ENCODE measurements at places on chromosomes 3 and 15.

DNA sequence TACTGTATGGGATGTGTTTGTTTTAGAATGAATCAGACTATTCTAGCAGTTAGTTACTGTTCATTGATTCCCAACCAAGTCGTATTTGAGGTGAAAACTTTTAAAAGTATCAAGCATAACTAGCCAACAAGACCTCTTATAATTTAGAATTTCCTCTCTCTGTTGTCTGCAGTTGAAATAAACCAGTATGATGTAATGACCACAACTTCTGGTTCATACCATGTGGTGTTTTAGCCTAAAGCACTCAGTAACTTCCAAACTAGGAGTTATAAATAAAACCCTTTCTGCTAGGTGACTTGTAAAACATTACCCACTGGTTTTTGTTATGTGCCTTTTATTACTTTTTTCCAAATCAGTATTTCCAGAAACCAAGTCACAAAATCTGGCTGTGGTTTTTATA is 19.8 kb upstream of the P2RY12 start:
- peak; percentile 90 for DNase-seq

GRCh38 chr3:141093971-141094684 is 43.0 kb downstream of the SPSB4 start:
- DNase-seq, result no peak

- no peak for DNase-seq
These were observed 86.2 kb downstream of the CMSS1 start for GRCh38 chr3:99903869-99904268.

DNA sequence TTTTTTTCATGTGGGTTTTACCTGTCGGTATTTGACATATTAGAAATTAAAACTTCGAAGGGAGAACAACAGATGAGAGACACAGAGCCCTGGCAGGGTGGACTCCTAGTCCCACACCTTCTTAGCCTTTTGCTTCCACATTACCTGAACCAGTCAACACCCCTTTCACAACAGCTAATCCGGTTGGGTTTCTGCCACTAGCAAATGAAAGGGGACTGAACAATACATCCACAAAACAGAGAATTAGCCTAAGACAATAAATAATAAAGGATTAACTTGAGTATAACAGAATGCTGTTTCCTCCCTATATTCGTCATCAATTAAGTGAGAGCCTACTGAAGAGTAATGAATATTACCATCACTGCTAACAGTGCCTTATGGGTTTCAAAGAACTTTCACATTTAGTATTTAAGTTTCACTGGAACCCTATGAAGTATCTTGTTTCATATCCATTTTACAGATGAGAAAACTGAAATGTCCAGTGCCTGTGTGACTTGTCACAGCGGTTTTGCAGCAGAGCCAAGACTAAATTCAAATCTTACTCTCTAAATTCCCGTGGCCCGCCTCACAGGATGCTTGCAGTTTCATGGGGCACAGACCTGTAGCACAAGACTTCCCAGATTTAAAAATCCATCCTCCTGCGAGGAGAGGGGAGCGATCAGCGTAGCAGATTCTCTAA is 1.0 kb upstream of the RAB8B start:
- DNase-seq, result no peak

DNA sequence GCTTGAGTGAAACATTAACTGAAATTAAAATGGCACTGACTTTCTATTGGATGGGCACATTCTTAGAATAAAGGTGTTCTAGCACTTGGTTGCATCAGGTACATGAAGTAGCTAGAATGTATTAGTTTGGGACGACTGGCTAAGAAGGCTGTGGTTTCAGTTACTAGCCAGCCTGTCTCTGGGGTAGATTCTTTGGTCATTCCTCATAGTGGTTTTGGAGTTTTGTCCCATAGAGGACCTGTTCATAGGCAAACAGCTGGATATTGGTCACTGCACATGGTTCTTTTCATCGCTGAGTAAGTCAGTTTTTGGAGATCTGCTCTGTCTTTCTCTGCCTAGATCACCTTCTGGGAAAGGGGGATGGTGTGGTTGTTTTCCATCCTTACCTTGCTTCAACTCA is 55.3 kb downstream of the ADAMTSL3 start:
- no peak for DNase-seq

DNA sequence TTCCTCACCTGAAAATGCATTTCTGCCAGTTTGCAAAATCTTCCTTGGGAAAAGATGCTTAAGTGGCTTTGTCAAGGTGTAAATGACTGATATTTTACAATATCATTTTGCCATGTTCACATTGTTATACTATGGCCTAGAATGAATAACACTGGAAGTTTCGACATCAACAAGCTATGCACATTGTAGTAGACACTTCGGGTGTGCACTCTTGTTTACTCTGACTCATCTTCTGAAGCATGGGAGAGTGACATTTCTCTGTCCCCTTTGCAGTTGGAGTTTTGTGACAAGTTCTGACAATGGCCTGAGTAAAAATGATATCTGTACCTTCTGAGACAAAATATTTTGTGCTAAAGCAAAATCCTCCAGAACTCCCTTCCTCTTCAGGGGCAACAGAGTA is 567.0 kb upstream of the RGMA start:
- no peak for DNase-seq

DNA sequence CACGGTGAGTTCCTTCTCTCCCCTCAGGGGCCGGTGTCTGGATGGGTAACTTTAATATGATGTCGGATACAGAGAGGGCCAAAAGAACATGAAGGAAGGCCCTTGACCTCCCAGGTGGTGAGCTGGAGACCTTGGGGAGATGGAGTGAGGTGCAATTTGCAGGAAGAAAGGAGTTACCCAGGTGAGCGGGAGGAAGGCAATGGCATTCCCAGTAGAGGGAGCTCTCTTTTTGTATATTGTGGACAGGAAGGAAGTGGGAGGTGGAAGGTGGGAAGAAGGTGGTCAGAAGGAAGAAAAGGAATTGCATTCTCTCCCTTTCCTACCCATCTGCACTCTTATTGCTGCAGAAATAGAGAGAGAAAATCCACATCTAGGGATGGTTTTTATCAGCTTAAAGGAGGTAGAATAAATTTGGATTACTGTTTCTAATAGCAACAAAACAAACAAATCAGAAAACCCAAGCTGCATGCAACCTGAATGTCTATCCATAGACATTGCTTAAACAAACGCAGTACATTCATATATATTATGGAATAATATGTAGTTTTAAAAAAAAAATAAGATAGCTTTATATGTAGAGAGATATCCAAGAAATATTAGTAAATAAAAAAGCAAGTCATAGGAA is 169.0 kb upstream of the TSC22D2 start:
- DNase-seq, result no peak

DNA sequence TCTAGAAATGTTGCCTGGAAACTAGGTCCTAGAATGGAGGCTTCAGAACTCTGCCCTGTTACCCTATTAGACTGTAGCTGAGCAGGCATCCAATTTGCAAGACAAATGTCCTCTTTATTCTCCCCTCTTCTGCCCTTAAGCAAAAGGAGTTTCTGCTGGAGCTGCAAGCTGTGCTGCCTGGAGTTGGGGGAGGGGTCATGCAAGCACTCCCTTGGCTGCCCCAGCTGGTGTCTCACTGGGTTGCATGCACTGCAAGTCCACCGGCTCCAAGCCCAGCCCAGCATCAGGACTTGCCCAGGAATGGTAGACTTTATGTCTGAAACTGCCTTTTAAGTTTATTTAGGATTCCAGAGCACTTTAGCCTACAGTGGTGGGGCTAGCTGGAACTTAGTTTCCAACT is 15.7 kb upstream of the RBP2 start:
- no peak for DNase-seq

DNA sequence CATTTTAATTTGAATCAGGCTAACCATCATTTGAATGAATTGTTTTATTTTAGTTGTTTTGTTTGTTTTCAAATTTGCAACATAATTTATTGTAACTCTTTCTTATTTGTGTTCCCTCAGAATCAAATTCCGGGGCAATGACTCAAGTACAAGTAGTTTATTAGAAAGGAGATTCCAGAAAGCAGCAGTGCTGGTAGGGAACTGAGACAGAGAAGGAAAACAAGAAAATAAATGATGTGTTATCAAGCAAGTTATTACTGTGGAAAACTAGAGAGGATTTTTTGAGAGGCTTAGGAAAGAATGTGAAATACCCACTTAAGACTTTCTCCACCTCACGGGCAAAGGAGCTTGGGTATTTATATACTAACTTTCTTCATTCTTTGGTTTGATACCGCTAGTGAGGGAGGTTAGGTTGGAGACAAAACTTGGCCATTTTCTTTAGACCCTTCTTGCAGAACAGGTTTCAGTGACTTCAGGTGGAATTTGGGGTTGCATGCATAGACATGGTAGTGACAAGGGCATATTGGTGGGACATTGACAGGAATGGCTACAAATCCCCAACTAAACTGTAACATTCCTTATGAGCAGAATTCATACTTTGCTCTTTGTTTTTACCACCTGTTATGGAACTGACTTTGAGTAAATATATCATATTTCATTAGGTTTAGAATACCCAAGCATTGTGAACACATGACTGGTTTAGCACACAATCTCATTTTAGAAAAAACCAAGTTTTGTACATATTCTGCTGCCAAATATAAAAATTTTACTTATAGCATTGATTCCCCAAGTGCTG is 254.3 kb downstream of the ZBBX start:
- DNase-seq, result no peak

- DNase-seq, result no peak
These were observed 91.5 kb downstream of the ITPR1 start for GRCh38 chr3:4584456-4585249.

- DNase-seq, result no peak
These were observed 352.0 kb downstream of the LPP start for GRCh38 chr3:188505911-188506310.

DNA sequence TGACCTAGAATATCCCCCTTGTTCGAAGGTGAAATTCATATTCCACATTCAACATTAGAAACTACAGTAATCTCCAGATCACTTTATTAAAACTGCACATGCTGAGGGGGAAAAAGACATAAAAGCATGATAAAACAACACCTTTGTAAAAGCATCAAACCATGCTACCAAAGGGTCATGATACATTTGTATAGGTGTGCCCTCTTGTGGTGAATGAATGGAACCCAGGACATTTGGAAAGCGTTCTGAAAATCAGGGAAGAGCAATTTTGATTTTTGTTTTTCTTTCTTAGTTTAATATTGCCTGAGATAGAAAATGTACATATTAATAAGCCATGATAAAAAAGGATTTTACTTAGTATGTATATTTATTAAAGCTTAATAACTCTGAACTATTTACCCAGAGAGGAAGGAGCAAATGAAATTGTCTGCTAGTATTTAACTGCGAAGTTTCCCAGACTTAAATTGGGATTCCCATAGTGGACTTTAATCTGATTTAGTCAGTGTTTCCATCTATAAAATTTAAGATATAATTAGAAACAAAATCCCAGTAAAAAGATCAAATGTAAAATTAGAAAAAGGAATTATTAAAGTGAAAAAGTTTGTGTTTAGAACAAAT is 105.8 kb upstream of the ARL6 start:
- no peak for DNase-seq

DNA sequence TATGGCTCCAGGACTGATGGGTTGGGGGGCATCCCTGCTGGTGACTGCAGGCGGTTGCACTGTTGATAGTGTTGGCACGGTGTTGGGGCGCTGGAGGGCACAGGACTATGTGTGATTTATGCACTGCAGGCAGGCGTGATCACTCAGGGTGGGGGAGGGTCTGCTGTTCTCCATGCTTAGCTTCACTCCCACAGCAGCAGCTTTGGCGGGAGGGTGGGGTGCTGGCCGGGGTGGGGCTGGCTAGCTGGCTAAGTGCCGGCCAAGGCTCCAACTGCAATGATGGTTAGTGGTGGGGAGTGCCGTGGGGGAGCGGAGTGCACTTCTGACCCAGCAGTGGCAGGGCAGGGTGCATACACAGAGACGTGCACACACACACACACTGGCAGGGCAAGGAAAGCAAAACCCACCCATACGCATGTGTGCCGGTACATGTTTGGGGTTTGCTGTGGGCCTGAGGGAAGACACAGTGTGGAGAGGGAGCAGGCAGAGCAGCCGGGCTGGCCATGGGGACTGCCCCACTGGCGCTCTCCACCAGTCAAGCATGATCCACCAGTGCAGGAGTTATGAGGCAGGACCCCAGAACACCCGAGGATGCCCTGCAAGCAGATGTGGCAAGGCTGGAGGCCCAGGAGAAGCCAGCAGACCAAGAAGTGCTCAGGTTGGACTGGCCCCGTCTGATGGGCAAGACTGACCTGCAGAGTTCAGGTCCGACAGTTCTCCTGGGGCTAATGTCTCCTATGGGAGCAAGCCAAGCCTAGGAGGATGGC is 16.5 kb upstream of the FGF7 start:
- no peak for DNase-seq

GRCh38 chr15:34799149-34800101 is 4.1 kb upstream of the ACTC1 start:
- no peak for DNase-seq

DNA sequence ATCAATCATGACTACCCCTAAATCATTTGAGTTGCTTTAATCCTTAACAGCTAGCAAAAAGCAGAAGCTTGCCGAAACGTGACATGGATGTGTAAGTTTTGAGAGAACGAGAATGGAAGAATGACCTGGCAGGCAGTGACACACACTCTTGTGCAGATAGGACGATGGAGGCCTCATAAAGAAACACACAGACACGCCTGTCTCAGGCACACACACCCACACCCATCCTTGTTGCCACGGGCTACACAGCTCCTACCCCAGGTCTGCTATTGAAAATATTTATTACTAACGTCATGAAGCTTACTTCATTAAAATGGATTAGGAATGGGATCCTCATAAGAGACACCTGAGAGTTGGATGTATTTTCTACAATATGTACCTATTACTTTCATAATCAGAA is 8.5 kb downstream of the MYO5C start:
- no peak for DNase-seq

GRCh38 chr3:59878038-59878427 is 828.2 kb upstream of the CFAP20DC start:
- no peak for DNase-seq

GRCh38 chr3:70857916-70858315 is 545.5 kb upstream of the MDFIC2 start:
- DNase-seq, result no peak

DNA sequence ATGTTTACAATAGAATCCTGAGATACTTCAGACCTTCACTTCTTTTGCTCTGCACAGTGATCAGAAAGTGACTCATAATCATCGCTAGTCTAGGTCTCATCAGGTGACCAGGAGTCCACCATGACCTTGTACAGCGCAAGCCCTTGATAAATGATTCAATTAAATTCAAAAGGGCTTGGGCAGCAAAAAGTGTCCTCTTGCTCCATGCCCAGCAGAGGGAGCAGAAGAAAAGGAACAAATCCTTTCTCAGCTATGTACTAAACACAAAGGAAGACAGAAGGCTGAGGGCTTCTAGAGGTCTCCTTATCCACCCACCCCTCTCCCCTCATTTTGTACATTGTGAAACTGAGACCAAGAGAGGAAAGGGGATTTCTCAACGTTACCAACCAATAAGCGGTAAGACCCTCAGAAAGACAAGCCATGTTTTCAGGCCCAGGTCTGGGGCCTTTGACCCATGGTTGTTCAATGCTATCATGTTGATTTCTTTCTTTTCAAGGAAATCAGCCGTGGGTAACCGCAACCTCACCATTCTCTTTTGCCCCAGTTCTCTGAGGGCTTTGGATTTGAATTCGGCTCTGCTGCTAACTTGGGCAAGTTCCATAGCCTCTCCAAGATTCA is 74.8 kb downstream of the AQP9 start:
- DNase-seq, result no peak

- DNase-seq, result no peak
These were observed 180.1 kb upstream of the PRICKLE2 start for GRCh38 chr3:64405211-64405835.

Measured in AG09309 (cell line).